ENCODE measurements at places on chromosomes 6 and 20. TPM values are rescaled to one million over a fixed set of nuclear protein-coding genes. Genes with fewer than 3 reads are reported as not detected.

DNA sequence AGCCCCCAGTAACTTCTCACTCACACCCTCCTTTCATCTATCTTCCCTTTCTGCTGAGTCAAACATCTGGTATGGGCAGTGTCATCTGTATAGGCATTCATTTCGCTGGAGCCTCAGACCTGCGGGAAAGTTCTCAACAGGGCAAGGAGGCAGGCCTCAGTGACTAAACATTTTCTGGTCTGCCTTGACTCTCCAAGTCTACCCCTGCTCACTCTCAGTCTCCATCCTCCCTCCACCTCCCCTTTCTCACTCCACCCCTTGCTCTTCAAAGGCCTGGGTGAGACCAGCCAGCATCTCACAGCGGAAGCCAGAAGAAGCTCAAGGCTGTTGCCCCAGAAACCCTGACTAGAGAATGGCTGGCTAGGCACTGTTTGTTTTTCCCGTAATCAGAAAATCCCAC, 105.0 kb upstream of the BEND6 start:
- H3K36me3 ChIP-seq: no peaks in the 10 kb centered on the region
- no peak overlapping the region for H3K27ac ChIP-seq
- H3K4me1 ChIP-seq: no peaks in the 10 kb centered on the region
- no peak overlapping the region for H3K4me3 ChIP-seq
- DNase-seq: peak; percentile 35

- no peak overlapping the region for H3K27ac ChIP-seq
- no peaks in the 10 kb centered on the region for H3K36me3 ChIP-seq
- H3K4me1 ChIP-seq: no peaks in the 10 kb centered on the region
- no peak for DNase-seq
- H3K4me3 ChIP-seq: no peak overlapping the region
- H3K27me3 ChIP-seq: no peaks in the 10 kb centered on the region
These were observed 31.8 kb downstream of the PHACTR1 start for GRCh38 chr6:12748411-12748810.

BANF2 gene
- total RNA-seq: not detected

DNA sequence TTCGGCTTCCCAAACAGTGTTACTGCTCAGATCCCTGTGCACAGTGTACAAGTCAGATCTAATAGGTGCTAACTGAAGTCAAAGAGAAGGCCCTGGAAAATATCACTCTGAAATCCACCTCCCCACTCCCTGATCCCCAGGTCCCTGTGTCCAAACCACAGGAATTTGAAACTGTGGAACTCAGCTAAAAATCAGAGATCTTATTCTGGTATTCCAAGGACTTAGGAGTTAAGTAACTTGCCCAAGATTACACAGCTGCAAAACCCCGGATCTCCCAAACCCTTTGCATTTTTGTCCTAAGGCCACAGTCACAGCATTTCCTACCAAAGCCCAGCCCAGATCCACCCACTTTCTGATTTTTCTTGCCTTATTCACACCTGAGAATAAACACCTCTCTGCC, 32.3 kb upstream of the SLC23A2 start:
- H3K4me1 ChIP-seq: no peaks in the 10 kb centered on the region
- H3K36me3 ChIP-seq: no peaks in the 10 kb centered on the region
- no peak overlapping the region for H3K27ac ChIP-seq
- H3K27me3 ChIP-seq: no peaks in the 10 kb centered on the region

KCNB1 gene
- 2.0 TPM for total RNA-seq
